ENCODE measurements at places on chromosomes 1 and 21.
A peak's percentile ranks its signal among the peaks of the same experiment; 100 is the strongest.

- DNase-seq, result no peak
Measured at GRCh38 chr1:222331765-222332164, 216.1 kb downstream of the HHIPL2 start.

DNA sequence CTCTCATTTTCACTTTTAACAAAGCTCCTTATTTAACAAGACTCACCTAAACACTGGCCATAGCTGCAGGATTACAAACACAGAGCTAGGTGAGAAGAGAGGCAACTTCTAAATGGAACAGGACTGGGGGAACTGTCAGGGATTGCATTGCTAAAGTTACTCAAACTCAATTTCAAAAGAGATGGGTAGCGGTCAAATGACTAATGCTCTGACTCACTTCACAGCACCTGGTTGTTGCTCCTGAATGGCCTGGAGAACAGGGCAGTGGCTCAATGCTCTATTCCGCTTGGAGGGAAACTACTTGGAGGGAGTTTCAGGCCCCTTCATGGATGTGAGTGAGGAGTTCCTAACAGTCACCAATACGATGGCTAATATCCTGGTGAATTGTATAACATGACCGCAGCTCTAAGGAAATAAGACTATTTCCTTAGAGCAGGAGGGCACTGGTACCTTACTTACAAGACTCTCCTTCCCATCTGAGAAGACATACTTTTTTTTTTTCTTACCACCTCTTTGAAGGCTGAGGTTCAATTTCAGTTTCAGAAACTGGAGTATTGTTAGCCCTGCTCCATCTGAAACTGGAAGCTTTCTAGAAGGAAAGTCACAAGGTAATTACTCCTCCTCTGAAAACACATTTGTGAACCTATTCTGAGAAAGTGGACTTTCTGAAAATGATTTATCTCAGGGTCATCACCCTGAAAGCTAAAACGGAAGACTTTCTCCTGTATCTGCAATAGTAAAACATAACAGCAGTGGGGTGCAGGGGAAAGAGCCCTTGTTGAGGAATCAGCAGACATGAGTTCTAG lies 9.5 kb downstream of the DPT start:
- no peak for DNase-seq

DNA sequence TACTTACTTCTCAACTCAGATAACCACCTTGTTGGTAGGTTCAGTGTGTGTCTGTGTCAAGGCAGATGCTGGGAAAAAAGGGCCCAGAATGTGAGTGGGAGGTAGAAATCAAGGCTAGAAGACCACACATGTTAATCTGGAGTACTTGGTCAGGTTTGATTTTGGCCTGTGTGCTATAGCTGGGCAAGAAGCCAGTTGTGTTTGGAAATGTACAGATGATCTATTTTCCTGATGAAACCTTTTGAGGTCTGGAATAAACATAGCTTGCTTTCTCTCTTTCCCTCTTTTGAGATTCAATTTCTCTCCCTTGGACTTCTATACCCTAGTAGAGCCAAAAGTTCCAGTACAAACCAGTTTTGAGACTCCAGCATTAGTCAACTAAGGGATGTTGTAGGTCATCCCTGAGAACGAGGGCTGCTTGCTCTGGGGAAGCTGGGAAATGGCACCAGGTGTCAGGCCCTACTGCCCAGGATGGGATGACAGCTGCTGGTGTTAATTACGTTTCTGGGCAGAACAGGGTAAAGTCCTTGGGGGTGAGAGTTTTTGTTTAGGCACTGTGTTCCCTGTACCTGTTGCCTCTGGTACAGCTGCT lies 15.8 kb downstream of the MAPKAPK2 start:
- DNase-seq, result no peak

DNA sequence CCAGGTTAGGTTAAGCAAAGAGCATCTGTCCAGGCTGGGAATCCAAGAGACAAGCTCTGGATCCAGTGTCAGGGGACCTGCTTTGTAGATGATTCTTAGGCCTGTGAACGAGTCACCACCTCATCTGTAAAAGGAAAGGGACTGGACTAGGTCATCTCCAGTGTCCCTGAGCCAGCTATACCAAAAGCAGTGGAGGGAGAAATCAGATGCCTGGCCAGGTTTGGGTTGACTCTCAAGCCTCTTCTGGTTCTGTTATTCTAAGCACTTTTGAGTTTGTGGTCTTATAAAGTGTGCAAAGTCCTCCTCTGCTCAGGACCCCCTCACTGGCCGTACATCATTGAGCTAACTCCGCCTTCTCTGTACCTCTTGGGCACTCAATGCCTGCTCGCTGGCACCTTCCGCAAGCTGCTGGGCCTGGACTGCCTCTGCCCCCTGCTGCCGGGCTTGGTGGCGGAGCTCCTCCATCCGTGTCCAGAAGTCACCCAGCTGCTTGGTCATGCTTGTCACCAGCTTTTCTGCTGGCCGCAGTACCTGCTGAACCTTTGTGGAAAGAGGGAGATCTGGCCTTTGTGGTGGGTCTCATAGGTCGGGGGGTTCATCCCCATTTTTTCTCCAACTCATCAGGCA lies 33.6 kb downstream of the CAMK1G start:
- no peak for DNase-seq

DNA sequence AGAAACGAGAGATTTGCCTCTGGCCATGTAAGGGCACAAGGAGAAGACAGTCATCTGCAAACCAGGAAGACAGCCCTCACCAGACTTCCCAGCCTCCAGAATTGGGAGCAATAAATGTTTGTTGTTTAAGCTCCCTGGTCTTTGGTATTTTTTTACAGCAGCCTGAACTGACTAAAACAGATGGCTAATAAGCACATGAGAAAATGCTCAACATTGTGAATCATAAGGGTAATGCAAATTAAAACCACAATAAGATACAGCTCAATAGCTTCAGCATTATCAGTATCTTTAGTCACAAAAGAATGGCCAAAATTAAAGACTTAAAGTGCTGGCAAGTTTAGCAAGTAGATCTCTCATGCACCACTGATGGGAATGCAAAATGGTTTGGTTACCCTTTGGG lies 11.7 kb downstream of the UBE2G2 start:
- DNase-seq, result no peak

GRCh38 chr21:35601211-35601610 lies 459.1 kb downstream of the SETD4 start:
- no peak for DNase-seq

DNA sequence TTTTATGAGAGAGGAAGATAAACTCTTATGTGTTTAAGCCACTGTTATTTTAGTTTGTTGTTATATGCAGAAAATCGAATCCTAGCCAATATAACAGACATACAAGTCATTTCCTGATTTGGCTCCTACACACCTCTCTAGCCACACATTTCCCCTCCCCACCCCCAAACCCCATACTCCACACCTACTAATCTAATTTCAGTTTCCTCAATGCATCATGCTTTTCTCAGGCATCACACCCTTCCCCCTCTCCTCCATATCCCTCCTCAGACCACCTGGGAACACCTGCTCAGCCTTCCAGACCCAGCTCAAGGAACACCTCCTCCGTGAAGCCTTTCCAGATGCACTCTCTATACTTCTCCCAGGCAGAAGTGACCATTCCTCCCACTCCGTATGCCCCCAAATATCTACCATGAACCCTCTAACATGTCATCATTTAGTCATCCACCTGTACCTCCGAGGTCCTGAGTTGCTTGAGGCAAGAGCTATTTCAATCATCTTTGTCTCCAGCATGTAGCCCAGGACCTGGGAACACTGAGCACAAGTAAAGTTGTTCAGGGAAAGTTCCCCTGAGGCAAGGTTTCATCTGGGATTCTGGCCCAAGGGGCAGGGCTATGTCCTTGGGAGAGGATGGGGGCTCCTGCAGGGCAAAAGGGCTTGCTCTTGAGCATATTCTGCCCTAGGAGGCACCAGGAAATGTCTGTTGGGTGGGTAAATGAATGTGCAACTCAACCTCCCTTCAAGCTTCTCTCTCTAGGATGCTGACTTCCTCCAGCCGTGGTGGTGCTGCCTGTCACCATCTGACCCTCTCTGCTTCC lies 126.8 kb downstream of the HIVEP3 start:
- no peak for DNase-seq

GRCh38 chr1:208326033-208326432 lies 81.8 kb upstream of the PLXNA2 start:
- DNase-seq, result no peak

GRCh38 chr21:41090981-41091380 lies 77.0 kb upstream of the BACE2 start:
- no peak for DNase-seq

DNA sequence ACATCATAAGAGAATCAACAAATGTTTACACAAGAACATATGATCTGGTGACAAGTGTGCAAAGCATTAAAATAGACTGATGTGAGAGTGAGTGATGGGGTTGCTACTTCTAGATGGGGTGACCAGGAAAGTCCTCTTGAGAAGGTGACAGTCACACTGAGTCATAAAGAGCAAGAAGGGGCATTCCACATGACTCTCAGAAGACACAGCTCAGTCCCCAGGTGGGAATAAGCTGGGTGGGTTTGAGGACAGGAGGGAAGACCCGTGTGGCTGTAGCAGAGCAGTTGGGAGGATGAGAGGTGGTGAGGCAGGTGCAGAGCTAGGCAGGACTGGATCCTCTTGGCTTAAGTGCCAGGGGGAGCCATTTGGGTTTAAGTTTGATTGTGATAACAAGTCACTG lies 53.1 kb downstream of the TNR start:
- DNase-seq, result no peak

DNA sequence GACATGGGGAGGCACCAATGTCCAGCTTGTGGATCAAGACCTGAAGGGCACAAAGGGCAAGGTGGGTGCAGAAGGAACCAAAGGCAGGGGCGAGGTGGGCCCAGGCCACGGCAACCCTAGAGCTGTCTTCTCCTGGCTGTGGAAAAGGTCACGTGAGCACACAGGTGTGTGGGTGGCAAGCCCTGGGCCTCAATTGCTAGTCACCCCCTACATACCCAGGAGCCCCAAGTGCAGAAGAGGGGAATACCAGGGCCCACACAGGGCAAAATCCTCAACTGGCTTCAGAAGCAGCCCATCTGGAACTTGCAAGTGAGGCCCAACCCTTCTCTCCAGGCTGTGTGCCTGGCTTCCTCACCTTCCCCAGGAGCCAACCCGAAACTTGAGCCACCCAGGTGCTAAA lies 25.6 kb downstream of the ZBTB17 start:
- DNase-seq, result no peak

DNA sequence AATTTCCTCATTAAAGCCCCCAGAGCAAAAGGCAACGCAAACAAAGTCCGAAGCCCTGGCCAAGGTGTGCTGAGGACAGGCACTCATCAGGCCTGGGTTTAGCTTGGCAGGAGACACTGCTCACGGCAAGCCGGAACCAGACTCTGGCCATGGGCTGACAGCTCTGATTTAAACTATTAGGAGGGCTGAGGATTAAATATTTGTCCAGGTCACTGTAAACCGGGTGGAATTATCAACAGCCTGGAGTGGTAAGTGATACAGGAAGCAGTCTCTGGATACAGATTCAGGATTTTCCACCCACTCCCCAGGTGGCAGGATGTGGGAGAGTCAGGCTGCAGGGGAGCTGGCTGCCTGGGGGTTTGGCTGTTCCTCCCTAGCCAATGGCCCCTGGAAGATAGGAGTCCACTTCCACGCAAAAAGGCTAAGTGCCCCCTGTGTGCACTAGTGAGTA lies 42.4 kb downstream of the SLC66A1 start:
- DNase-seq, result no peak

GRCh38 chr1:205013683-205014367 lies 29.2 kb upstream of the CNTN2 start:
- peak; percentile 60 for DNase-seq

DNA sequence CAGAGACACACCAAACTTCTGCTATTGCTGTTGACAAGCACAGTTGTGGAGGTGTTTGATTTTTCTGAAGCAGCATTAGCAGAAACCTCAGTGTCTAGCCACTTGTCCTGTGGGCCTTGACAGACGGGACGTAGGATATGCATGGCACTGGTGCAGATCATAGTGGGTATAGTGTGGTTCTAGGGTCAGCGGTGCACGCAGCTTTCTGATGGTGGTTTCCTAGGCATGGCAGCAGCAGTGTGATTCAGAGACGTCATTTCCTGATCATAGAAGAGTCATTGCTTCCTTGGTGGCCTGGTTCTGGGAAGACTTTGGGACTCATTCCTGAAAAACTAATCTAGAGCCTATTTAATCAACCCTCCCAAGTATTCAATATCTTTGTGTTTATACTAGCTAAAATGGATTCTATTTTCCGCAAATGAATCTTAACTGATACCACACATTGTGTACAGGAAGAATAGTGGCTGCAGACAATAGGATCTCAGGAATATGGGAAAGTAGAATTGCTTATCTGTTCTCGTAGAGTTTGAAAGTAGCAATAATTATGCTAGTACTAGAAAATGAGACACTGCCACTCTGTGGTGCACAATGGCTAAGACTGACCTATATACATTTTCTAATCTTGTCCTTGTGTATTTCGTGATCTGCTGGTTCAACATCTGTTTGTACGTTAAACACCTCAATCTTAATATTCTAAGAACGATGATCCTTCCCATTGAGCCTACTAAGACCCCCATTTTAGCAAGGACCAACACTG lies 2.8 kb upstream of the USP1 start:
- DNase-seq, result no peak

DNA sequence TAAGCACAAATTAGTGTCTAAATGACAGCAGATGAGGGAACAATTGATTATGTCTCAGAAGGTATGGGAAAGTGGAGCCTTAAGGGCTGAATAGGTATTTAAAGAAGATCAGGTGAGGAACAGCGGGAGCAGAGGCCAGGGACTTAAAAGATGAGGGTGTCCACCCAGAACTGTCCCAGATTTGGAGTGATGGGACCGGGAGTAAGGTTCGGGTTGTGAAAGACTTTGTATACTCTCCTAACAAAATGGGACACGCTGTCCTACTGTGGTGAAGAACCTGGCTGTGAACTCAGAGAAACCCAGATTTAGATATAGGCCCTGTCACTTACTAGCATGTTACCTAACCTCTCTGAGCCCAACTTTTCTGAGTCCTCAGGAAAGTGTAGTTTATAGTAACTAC lies 140.6 kb downstream of the C1orf21 start:
- no peak for DNase-seq

- no peak for DNase-seq
Measured at GRCh38 chr1:156122519-156123355, 8.2 kb downstream of the LMNA start.

- DNase-seq, result peak; percentile 69
Measured at GRCh38 chr1:43930168-43930948, 3.2 kb upstream of the ARTN start.

GRCh38 chr1:157008502-157008901 lies 37.0 kb downstream of the ARHGEF11 start:
- no peak for DNase-seq

DNA sequence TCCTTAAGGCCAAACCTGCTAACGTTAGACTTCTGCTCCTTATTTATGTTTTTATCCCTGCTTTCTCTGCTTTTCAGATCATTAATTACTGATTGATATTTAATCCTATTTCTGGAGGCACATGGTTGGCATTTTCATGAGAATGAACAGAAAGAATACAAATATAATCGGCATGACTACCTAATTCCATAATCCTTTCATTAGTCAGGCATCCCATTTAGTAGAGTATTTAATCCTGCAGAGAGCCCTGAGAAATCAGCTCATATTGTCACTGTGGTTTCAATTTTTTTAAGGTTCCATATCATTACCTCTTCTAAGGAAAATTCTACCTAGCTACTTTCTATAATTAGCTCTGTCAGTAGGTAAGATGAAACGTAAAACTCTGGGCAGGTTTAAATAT lies 238.8 kb downstream of the NCAM2 start:
- DNase-seq, result no peak
